ENCODE measurements at places on chromosomes 3 and 15. TPM values are rescaled to one million over a fixed set of nuclear protein-coding genes. Genes with fewer than 3 reads are reported as not detected.

The GOLGA8R gene
- 1.4 TPM for total RNA-seq

The CFAP91 gene
- 0.45 TPM for total RNA-seq

The UROC1 gene
- not detected for total RNA-seq

The GOLGA8K gene
- total RNA-seq = not detected

The PLA2G4E gene
- not detected for total RNA-seq

The GOLGA8G gene
- not detected for total RNA-seq

The GABRR3 gene
- total RNA-seq = not detected

The GOLIM4 gene
- total RNA-seq = 95.3 TPM

The ATXN7 gene
- 6.9 TPM for total RNA-seq

The GREM1 gene
- total RNA-seq = 63.1 TPM

The TTLL13 gene
- total RNA-seq = not detected

The SLC30A4 gene
- total RNA-seq = 8.2 TPM

The FOXB1 gene
- total RNA-seq = not detected

The SFMBT1 gene
- total RNA-seq = 8.1 TPM

The MRAS gene
- 482 TPM for total RNA-seq

The RETNLB gene
- not detected for total RNA-seq

The FAM107A gene
- not detected for total RNA-seq

The TRH gene
- not detected for total RNA-seq

The DLL4 gene
- 0.13 TPM for total RNA-seq

The FGF12 gene
- total RNA-seq = 0.16 TPM

The POC1A gene
- 1.3 TPM for total RNA-seq

Measured in myocyte (in vitro differentiated cells).